HFFc6 (cell line): ENCODE measurements at places on chromosomes 5 and 9.

DNA sequence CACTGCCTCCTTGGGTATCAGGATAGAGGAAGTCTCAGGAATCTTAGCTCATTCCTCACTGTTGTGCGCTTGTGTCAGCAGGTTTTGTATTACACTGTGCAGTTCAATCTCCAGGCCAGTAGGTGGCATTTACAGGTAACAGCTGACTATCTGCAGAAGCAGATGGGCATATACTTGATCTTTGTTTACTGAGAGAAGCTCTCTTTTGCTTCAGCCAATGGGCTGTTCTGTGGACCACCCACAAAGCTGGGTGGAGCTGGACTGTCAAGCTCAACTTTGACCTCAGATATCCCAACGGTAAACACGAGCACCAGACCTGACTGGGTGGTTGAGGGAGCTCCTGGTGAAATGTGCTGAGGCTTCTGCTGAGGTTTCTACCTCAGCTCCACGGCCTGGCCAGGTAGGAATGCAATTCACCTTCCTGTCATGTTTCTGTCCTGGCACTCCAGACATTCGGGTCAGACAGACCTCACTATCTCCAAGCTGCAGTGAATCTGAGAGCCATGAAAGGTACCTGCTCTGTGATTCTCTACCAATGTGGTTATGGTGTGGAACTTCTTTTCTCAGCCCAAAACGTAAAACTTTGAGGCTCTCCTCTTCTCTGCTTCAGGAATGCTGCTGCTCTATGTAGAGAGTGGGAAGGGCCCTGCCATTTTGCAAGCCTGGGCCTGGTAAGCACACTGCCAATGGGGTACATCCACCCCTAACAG, 167.9 kb upstream of the ACTBL2 start:
- peak; percentile 57 for DNase-seq

GRCh38 chr9:97518909-97519307, 17.4 kb downstream of the TMOD1 start:
- peak; percentile 78 for DNase-seq

GRCh38 chr9:120507936-120508510, 71.9 kb downstream of the CDK5RAP2 start:
- no peak for DNase-seq

- DNase-seq = peak; percentile 65
These were observed 203.0 kb downstream of the TTLL11 start for GRCh38 chr9:121889990-121890563.

- no peak for DNase-seq
These were observed 176.9 kb downstream of the EBF1 start for GRCh38 chr5:158922816-158923215.

GRCh38 chr5:132962429-132963021, 909 bp downstream of the AFF4 start:
- peak; percentile 35 for DNase-seq

DNA sequence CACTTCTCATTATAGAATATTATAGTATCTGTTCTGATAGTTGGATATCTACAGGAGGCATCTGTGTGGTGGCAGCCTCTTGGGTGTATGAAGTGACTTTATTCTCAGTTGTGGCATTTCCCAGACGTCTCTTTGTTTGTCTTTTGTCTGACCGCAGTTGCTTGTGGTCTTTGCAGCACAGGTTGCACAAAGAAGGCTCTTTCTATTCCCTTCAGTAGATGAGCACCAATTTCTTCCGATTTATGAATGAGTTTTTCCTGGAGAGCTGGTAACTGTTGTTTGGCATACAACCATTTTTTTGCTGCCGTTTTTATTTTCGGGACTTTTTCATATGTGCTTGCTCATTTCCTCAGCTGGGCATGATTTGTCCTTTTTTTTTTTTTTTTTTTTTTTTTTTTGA, 56.4 kb upstream of the MYO10 start:
- DNase-seq = no peak

- no peak for DNase-seq
These were observed 265.6 kb upstream of the FBXL7 start for GRCh38 chr5:15234366-15234765.

DNA sequence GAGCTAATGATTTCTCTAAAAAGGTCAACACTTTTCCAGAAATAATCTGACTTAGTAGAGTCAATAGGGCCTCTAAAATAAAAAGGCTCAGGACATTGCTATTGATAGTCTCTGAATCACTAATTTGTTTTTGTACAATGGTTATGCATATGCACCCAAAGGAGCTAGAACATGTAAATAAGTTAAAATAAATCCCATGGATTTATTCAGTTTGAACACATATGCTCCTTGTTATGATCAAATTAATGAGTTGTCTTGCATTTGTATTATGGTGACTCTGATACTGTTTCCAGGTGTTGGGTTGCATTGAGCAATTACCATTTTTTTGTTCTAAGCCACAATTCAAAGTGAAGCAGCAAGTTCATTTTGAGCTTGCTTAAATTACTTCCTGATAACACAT, 276.0 kb upstream of the TUSC1 start:
- DNase-seq = no peak

DNA sequence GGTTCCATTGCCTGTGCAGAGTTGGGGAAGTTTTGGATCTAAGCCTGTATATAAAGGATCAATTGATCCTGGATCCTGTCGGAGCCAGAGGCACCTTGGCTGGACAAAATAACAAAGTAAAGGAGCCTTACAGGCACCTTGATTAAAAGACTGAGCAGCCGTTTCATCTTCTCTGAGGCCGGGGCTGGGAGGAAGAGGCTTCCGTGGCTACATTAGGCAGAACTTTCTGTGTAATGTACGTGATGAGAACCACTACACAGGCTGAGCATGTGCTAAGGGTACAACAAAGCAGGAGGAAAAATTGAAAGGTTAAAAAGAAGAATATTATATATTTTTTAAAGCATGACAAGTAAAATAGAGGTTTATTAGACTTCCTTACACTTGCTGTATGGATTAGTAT, 37.0 kb downstream of the IL31RA start:
- DNase-seq = no peak

DNA sequence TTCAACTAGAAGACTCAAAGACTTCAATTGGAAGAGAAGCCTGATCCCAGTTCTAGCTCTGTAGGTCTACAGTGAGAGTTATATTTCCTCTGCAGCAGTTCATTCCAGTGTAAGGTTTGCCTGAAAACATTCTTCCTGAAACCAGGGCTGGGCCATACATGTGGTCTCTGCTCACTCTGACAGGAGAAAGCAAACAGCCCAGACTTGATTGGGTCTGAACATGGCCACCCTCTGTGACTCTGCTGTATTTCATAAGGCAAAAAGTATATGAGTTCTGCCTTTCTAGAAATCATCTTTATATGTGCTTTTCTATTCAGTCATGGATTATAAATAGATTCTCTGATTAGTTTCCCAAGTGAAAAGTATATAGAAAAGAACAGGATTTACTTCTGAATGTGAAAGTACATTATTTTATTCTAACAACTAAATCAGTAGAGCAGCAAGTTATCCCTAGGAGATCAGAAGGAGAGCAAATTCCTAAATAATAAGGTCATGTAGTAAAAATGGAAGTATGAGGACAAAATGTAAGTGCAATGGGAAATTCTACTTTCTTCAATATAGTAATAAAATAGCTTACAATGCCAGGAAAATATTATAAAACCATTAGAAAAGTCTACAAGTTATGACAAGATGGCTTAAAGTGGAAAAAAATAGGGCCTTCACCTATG, 144.3 kb downstream of the EFNA5 start:
- DNase-seq = no peak

DNA sequence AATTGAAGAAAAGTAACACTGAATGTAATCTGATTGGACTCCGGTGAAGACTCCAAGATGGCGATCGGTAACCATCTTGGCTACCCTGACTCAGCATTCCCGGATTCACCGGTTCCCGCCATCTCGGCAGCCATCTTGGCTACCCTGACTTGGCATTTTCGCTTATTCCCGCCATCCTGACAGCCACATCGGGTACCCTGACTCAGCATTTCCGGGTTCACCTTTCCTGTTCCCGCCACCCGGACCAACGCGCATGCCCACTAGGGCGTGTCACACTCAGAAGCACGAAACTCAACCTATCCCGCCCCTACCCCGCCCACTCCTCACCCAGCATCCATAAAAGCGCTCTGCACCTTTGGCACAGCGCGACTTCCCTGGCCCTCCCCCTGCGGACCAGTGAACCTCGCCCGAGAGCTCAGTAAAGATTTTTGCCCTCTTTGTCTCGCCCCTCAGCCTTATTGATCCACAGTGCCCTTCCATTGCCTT, 17.2 kb downstream of the SPTLC1 start:
- no peak for DNase-seq

DNA sequence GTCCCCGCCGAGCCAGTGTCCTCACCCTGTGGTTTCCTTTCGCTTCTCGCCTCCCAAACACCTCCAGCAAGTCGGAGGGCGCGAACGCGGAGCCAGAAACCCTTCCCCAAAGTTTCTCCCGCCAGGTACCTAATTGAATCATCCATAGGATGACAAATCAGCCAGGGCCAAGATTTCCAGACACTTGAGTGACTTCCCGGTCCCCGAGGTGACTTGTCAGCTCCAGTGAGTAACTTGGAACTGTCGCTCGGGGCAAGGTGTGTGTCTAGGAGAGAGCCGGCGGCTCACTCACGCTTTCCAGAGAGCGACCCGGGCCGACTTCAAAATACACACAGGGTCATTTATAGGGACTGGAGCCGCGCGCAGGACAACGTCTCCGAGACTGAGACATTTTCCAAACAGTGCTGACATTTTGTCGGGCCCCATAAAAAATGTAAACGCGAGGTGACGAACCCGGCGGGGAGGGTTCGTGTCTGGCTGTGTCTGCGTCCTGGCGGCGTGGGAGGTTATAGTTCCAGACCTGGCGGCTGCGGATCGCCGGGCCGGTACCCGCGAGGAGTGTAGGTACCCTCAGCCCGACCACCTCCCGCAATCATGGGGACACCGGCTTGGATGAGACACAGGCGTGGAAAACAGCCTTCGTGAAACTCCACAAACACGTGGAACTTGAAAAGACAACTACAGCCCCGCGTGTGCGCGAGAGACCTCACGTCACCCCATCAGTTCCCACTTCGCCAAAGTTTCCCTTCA, 1.4 kb downstream of the GLIS3 start:
- DNase-seq = peak; percentile 16

- DNase-seq = no peak
These were observed 245.3 kb downstream of the PDE4D start for GRCh38 chr5:59648038-59648831.

DNA sequence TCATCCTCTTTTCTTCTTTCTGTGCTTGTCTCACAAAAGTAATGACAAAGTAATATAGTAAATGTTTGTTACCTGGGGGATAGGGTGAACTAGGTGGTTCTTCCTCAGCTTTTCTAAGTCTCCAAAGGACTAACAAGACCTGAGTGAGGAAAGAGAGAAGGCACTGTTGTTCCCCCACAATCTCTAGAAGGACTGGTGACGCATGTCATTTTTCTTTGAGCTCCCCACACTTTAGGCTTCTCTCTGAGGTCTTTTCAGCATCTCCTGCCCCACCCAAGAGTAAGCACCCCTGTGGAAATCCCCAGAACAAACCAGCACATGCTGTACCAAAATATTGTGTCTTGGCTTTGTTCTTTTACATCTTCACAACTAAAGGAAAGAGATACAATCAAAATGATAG, 2.4 kb upstream of the IL7R start:
- DNase-seq = no peak

DNA sequence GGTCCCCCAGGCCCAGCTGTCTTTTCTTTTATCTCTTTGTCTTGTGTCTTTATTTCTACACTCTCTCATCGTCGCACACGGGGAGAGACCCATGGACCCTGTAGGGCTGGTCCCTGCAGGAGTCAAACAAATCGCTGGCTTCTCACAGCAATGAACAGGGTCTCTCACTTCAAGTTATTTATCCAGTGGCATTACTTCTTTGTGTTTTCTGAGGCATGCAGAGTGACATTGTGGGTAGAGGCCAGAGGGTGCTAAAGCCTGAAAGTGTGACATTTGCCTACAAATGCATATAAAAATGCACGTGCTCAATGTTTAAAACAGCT, 127.6 kb downstream of the ST8SIA4 start:
- DNase-seq = no peak

DNA sequence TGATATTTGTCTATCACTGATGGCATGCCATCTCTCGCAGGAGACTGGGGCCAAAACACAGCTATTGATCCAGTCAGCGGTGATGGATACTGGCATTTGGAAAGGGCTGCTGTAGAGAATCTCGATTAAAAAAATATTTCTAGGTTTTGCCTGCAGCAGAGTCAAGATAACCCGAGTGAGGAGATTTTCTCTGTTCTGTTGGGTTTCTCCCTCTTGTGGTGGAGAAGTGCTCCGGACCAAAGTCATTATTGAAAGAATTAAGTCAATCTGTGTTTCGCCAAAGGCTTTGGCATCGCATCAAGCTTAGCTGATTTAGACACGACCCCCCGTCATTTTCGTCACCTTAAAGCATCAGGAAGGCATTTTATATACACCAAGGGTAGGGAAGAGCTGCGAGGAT, 97.1 kb upstream of the IRX2 start:
- no peak for DNase-seq

DNA sequence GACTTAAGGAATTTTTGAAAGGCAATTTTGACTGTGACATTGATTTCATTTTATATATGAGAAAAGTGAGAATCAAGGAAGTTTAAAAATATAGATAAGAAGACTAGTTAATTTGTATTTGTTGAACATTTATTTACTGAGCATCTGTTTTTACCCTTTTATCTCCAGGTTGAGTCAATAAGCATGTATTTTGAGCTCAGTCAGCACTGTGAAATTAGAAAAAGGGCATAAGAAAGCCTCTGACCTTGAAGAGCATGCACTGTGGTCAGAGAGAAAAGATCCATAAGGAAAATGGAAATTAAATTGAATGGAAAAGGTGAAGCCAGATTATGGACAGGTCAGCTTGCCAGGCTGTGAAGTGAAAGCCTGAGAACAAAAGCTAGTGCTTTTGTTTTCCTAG, 44.4 kb downstream of the ELL2 start:
- DNase-seq = no peak

DNA sequence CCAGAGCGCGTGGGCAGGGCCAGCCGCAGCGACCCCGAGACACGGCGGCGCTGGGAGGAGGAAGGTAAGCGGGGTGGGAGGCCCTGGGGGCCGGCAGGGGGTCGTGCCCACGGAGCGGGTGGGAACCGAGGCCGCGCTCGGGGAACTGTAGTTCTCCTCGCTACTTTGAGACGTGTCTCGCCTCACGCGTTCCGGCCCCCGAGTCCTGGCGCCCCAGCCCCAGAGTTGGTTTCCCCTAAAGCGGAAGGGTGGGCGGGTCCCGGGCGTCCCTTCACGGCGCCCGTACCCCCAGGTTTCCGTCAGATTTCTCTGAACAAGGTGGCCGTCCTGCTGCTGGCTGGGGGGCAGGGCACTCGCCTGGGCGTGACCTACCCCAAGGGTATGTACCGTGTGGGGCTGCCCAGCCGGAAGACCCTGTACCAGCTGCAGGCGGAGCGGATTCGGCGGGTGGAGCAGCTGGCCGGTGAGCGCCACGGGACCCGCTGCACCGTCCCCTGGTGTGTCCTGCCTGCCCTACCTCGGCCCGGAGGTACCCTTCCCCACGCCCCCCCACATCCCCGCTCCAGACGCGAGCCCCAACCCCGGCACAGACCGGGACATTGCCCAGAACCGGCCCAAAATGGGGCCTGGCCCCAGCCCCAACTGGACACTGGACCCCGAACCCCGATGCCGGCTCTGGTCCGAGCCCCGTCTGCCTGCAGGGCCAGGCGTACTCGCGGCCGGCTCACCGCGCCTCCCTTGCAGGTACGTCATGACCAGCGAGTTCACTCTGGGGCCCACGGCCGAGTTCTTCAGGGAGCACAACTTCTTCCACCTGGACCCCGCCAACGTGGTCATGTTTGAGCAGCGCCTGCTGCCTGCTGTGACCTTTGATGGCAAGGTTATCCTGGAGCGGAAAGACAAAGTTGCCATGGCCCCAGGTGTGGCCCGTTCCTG, 709 bp downstream of the UAP1L1 start:
- no peak for DNase-seq
